Vagina (tissue), 2 donors: ENCODE measurements at places on chromosomes 4 and X.

DNA sequence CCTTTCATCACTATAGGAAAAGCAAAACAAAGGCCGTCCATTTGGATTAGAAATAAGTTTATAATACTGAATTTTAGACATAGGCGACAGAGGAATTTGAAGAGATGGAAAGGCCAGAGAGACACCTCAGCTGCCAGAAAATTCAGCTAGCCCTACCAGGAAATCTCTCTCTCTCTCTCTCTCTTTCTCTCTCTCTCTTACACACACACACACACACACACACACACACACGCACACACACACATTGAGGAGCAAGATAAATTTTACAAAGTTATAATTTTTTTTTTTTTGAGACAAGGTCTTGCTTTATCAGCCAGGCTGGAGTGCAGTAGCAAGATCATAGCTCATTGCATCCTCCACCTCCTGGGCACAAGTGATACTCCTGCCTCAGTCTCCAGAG is 1.4 kb downstream of the XK start:
- DNase-seq, result no peak
- H3K27ac ChIP-seq, result no peak overlapping the region
- no peak overlapping the region for H3K4me3 ChIP-seq
- H3K27me3 ChIP-seq, result no peaks in the 10 kb centered on the region

- no peaks in the 10 kb centered on the region for H3K4me1 ChIP-seq
- no peak overlapping the region for H3K27ac ChIP-seq
- no peak overlapping the region for H3K4me3 ChIP-seq
- H3K27me3 ChIP-seq, result no peaks in the 10 kb centered on the region
Measured at GRCh38 chrX:153306527-153307115, 14.9 kb downstream of the PNMA6F start.

DNA sequence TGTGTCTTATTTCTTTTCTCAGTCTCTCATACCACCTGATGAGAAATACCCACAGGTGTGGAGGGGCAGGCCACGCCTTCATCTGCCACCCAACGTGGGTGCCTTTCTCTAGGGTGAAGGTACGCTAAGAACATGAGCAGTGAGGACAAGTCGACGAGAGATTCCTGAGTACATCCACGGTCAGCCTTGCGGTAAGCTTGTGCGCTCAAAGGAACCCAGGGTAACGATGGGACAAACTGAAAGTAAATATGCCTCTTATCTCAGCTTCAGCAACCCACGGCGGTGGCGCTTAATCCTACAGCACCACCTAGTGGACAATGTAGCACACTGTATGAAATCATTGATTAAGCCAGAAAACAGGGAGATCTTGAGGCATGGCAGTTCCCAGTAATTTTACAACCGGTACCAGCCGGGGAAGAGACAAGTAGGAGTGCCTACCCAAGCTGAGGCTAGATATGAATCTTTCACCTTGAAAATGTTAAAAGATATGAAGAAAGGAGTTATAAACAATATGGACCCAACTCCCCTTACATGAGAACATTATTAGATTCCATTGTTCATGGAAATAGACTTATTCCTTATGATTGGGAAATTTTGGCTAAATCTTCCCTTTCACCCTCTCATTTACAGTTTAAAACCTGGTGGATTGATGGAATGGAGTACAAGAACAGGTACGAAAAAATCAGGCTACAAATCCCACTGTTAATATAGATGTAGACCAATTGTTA is 63.0 kb downstream of the ZNF732 start:
- no peak for DNase-seq
- H3K27ac ChIP-seq, result peak overlapping the region; percentile 37
- no peaks in the 10 kb centered on the region for H3K36me3 ChIP-seq
- H3K4me3 ChIP-seq, result peak overlapping the region; percentile 35
- H3K4me1 ChIP-seq, result no peaks in the 10 kb centered on the region

GRCh38 chr4:148975464-148975863 is 533.2 kb upstream of the NR3C2 start:
- no peaks in the 10 kb centered on the region for H3K4me1 ChIP-seq
- H3K36me3 ChIP-seq, result no peaks in the 10 kb centered on the region
- H3K4me3 ChIP-seq, result no peak overlapping the region
- H3K27ac ChIP-seq, result no peak overlapping the region

DNA sequence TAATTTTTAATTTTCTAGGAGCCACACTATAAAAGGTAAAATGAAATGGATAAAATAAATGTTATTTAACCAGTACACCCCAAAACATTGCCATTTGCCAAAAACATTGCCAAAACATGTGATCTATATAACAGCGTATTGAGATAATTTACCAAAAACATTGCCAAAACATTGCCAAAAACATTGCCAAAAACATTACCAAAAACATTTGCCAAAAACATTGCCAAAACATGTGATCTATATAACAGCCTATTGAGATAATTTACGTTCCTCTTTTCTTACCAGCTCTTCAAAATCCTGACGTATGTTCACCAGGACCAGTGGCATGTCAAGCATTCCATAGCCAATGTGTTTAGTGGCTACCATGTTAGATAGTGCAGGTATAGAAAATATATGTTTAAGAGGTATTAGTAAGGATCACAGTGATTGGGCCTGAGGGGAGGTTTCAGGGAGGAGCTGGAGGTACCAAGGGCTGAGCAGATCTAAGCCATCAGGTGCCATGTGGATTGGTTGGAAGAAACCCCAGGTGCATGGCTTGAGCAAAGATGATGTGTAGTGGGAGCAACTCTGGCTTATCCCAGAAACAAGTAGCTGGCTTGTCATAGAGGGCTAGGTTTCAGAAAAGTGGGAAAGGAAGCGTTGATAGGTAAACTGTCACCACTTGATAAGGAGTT is 42.6 kb downstream of the RAPGEF2 start:
- no peak overlapping the region for H3K27ac ChIP-seq
- H3K4me1 ChIP-seq, result peaks cover 43% of the 10 kb centered on the region
- H3K36me3 ChIP-seq, result no peaks in the 10 kb centered on the region
- no peaks in the 10 kb centered on the region for H3K27me3 ChIP-seq

GRCh38 chr4:17232566-17233253 is 279.2 kb downstream of the QDPR start:
- no peak for DNase-seq
- no peaks in the 10 kb centered on the region for H3K36me3 ChIP-seq
- no peak overlapping the region for H3K27ac ChIP-seq
- H3K4me1 ChIP-seq, result peaks cover 7% of the 10 kb centered on the region
- no peak overlapping the region for H3K4me3 ChIP-seq
- no peaks in the 10 kb centered on the region for H3K27me3 ChIP-seq

DNA sequence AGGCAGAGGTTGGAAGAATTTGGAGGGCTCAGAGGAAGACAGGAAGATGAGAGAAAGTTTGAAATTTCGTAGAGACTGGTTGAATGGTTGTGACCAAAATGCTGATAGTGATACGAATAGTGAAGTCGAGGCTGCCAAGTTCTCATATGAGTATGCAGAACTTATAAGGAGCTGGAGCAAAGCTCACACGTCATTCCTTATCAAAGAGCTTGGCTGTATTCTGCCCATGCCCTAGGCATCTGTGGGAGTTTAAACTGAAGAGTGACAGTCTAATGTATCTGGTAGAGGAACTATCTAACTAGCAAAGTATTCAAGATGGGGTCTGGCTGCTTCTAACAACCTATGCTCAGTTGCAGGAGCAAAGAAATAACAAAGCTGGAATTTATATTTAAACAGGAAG is 102.1 kb downstream of the PCDH18 start:
- H3K4me1 ChIP-seq, result no peaks in the 10 kb centered on the region
- H3K36me3 ChIP-seq, result no peaks in the 10 kb centered on the region
- no peaks in the 10 kb centered on the region for H3K27me3 ChIP-seq
- DNase-seq, result no peak

GRCh38 chr4:78482281-78482680 is 69.3 kb upstream of the ANXA3 start:
- no peak for DNase-seq
- peak overlapping the region; percentile 64 for H3K27ac ChIP-seq

GRCh38 chr4:75922588-75922987 is 18.2 kb downstream of the NAAA start:
- no peak overlapping the region for H3K4me3 ChIP-seq
- no peaks in the 10 kb centered on the region for H3K4me1 ChIP-seq
- H3K36me3 ChIP-seq, result peaks cover 38% of the 10 kb centered on the region
- no peak for DNase-seq
- H3K27me3 ChIP-seq, result no peaks in the 10 kb centered on the region
